GM23248 (cell line): ENCODE measurements at places on chromosomes 2 and 18.
A peak's percentile ranks its signal among the peaks of the same experiment; 100 is the strongest.

GRCh38 chr2:10772201-10772867 lies 40.3 kb downstream of the PDIA6 start:
- DNase-seq: no peak

DNA sequence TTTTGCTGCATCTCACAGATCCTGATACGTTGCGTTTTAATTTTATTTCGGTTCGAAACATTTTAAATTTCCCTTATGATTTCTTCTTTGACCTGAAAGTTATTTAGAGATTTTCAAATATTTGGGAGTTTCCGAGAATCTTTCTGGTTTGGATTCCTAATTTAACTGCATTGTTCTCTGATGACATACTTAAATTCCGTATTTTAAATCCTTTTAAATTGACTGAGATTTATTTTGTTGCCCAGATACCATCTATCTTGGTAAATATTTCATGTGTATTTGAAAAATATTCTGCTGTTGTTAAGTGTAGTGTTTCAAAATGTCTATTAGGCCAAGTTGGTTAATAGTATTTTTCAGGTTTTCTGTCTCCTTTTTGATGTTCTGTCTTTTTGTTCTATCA lies 37.7 kb downstream of the MROH2A start:
- peak; percentile 27 for DNase-seq

DNA sequence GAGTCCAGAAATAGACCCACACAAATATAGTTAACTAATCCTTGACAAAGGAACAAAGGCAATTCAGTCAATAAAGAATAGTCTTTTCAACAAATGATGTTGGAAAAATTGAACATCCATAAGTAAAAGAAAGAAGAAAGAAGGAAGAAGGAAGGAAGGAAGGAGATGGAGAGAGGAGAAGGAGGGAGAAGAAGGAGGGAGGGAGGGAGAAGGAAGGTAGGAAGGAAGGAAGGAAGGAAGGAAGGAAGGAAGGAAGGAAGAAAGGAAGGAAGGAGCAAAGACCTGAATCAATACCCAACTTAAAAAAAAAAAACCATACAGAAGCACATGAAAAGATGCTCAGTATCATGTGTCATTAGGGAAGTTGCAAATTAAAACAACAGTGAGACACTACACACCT lies 148.3 kb downstream of the ATL2 start:
- DNase-seq: no peak

GRCh38 chr2:198630384-198630783 lies 826.0 kb downstream of the PLCL1 start:
- peak; percentile 10 for DNase-seq

DNA sequence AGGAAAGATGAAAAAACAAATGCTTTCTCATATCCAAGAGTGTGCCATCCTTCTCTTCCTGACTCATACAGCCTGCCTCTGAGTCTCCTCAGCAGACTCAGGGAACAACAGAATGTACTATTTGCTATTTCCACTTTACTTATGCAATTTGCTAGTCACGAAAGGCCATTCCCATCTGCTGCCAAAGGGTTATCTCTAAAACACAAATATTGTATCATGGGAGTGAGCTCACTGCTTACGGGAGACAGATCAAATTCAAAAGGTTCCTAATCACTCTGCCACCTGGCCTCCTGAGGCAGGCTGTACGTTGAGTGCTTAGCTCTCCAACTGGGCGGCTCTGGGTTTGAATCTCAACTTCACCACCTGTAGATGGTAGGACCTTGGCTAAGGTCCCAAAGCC lies 92.0 kb downstream of the GAREM1 start:
- DNase-seq: peak; percentile 43

GRCh38 chr2:108240966-108241365 lies 1.2 kb downstream of the SULT1C3 start:
- DNase-seq: no peak

GRCh38 chr2:43950383-43951008 lies 45.3 kb downstream of the LRPPRC start:
- peak; percentile 63 for DNase-seq

DNA sequence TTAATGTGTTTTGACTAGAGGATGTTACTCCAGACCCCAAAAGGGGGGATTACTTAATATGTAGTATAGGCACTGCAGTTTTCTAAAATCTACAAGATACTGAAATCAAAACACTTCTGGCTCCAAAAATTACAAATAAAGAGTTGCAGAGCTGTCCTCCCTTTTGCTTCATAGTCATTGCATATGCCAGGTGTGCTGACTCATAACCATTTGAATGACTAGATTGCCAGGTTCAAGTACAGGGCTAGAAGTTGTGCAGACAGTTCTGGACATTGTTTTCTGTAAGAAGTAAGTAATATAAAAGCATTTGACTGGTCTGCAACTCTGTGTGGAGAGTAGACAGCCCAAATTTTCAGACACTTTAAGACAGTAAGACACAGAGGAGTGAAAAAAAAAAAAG lies 6.7 kb downstream of the CWC22 start:
- peak; percentile 39 for DNase-seq

- DNase-seq: no peak
Measured at GRCh38 chr2:179483131-179483530, 218.5 kb upstream of the SESTD1 start.

DNA sequence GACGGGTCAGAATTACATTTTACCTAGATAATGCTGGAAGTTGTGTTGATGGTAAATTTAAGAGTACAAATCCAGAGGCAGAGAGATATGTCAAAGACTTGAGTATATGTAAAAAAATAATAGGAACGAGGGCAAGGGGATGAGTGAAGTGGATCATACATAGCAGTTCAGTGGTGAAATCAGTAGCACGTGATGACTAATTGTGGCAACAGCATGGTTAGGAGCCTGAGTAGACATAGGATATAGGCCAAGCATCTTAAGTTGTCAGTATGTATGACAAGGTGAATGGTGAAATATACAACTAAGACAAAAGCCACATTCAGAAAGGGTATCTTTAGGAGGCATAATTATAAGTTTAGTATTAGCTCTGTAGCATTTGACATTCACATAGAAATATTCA lies 826.5 kb upstream of the PIK3C3 start:
- DNase-seq: peak; percentile 47

DNA sequence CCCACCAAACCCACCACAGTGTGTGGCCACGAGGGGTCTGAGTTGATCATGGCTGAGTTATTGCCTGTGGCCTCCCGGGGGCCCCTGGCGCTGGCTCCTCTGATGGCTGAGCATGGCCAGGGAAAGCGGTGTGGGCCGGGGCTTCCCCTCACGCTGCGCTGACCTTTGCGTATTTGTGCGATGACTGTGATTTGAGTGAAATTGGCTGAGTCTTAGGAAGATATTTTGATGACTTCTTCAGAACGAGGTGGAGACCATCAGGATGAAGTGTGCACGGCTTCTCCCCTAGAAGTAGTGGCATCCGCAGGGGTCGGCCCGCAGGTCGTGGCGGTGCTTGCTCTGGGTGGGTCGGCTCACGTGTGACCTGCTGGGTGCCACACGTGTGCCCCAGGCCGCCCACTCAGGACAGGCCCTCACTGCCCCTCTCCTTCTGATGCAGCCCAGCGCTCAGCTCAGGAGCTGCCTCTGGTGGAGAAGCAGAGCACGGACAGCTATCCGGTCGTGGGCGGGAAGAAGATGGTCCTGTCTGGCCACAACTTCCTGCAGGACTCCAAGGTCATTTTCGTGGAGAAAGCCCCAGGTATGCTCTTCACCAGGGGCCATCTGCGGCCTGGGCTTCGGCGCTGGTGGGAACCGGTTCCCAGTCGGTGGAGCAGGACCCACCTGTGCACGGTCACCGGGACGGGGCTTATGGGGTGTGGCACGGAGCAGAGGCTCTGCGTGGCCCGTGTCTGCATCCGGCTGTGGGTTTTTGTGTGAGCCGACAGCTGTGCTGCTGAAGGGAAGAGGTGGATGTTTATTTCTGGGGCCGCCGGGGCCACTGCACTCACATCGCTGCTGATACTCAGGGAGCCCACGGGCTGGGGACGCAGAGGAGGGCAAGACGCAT lies 55.8 kb downstream of the NFATC1 start:
- peak; percentile 11 for DNase-seq

- DNase-seq: no peak
Measured at GRCh38 chr18:31316974-31317373, 986 bp upstream of the DSG1 start.

DNA sequence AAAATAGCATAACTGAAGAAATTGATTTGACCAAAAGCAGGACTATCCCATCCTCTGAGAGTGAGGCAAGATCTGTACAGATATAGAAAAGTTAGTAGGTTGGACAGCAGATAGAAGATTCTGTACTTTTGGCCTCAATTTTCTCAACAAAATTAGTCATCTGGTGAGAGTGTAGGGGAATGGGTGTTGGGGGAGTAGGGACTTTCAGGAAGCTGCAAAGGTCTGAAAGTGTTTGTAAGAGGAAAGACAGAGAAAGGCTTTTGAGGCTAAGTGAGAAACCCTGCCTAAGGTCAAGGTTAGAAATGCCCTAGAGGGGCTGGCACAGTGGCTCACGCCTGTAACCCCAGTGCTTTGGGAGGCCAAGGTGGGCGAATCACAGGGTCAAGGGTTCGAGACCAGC lies 40.3 kb downstream of the DAPL1 start:
- peak; percentile 11 for DNase-seq

GRCh38 chr2:71492112-71492511 lies 38.8 kb downstream of the DYSF start:
- no peak for DNase-seq

- DNase-seq: peak; percentile 99
Measured at GRCh38 chr18:70333757-70334156, 44.9 kb downstream of the SOCS6 start.
